HT-29 (cell line): ENCODE measurements at places on chromosomes 3 and 15. TPM values are rescaled to one million over a fixed set of nuclear protein-coding genes. Genes with fewer than 3 reads are reported as not detected.

DNA sequence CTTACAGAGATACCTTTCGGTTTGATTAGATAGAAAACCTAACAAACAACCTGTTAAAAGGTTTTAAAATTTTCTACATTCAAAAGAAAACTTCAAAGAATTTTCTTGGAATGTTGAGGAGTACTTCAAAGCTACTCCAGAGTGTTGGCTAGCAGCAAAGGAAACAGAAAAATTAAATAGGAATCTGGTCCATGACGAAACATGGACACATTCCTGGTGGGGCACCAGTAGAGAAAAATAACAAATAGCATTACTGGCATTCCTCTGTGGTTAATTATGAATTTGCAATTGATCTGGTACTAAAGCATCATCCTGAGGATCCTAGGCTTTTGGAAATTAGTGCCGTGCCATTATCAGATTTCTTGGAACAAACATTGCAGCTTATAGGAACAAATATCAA, 59.5 kb upstream of the DPPA4 start:
- DNase-seq: no peak

- DNase-seq: no peak
Measured at GRCh38 chr3:53142986-53143385, 12.8 kb upstream of the RFT1 start.

- no peak for DNase-seq
Measured at GRCh38 chr3:28590860-28591259, 242.2 kb upstream of the AZI2 start.

DNA sequence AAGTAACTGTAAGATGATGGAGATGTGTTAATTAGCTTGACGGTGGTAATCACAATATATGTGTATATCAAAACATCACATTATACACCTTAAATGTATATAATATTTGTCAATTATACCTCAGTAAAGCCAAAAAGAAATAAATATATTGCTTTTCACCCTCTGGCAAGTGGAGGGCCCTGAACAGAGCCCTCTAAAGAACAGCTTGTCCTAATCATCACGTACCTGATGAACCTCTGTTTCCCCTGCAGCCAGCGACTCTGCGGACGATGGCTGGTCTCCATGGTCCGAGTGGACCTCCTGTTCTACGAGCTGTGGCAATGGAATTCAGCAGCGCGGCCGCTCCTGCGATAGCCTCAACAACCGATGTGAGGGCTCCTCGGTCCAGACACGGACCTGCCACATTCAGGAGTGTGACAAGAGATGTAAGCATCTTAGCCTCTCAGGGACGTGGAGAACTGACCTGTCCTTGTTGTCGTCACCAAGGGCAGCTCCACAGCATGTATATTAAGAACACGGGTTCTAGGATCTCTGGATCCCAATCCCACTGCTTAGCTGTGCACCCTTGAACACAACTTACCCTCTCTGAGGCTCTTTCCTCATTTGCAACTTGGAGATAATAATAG, 6.3 kb downstream of the THBS1 start:
- DNase-seq: no peak

GRCh38 chr3:127141921-127142730, 50.8 kb upstream of the PRR23E start:
- peak; percentile 43 for DNase-seq

Gene BSN
- not detected in 2 replicates for total RNA-seq

GRCh38 chr15:86595741-86596140, 516.1 kb downstream of the AGBL1 start:
- DNase-seq: no peak

Gene RBP2
- not detected in 2 replicates for total RNA-seq

Gene CCDC12
- 38.2 and 39.4 TPM in 2 replicates for total RNA-seq

DNA sequence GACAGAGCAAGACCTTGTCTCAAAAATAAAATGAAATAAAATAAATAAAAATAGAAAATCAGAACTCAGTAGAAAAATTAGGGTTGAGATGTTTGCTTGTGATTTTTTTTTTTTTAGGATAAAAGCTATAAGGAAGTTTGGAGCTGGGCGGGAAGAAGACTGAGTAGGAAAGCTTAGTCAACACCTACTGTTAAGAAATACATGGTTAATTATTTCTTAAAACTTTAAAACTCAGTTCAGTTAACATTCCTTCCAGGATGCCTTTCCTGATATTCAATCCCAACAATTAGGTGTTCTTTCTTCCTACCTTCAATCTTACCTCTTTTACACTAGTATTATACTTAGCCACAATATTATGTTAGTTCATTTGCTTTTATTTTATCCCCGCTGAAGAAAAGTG, 246.2 kb downstream of the LSAMP start:
- DNase-seq: peak; percentile 69

DNA sequence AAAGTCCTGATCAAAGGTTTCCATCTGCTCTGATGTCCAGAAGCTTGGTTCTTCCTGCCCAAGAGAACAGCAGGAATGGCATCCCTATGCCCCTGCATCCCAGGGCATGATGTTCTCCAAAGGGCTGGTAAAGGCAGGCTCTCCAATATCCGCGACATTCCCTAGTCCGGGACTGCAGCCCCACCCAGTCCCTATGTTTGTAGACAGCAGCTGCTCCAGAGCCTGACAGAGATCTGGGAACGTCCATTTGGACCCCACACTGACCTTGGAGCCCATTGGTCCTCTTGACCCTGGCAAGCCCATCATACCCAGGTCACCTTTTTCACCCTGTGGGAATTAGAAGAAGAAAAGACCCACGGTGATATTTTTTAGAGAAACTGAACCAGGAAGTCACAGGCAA, 46.3 kb downstream of the COLQ start:
- no peak for DNase-seq

DNA sequence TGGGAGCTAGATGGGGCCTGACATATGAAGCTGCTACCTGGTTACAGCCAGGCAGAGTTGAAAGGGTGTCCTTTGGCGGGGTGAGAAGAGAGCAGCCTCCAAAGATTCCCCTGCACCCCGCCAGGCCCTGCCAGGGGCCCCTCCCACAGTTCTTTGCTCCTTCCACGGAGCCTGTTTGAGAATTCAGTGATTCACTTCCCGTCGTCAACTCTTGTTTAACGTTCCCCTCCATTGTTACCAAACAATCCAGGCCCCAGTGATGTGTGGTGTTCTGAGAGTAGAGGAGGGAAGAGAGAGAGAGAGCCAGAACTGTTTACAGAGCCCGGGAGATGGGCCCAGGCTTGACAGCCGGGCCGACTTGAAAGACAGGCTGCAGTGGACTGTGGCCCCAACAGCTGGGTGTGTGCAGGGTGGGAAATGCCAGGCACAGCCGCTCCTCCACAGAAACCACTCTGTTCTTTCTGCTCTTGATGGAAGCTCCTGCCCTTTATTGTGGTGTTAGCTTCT, 81.5 kb downstream of the SMAD3 start:
- DNase-seq: peak; percentile 87

GRCh38 chr3:4429648-4430350, 37.3 kb downstream of the SUMF1 start:
- no peak for DNase-seq

DNA sequence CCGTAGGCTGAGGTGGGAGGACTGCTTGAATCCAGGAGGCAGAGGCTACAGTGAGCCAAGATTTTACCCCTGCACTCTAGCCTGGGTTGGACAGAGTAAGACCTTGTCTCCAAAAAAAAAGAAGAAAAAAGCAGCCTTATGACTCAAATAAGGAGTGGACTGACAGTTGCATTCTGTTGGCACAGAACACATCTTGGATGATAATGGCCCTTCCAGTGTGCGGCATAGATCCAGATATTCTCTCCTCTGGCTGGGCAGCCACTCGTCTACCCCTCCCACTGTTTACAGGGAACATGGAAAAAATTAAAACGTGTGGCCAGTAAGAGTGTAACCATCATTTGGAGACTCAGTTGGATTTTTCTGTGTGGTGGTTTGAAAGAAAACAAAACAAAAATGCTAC, 118.6 kb upstream of the RNF7 start:
- DNase-seq: no peak

Gene EPHA3
- total RNA-seq: not detected in 2 replicates

Gene SLC51A
- 0.26 TPM in 1 of 2 replicates, not detected in the other for total RNA-seq
